NCI-H1048 (cell line): ENCODE measurements at places on chromosomes 12 and 14.
A peak's percentile ranks its signal among the peaks of the same experiment; 100 is the strongest.

GRCh38 chr12:49428793-49429192 is 61.5 kb downstream of the SPATS2 start:
- no peak for DNase-seq

- peak; percentile 49 for DNase-seq
Observed at GRCh38 chr12:67426067-67426466, 156.9 kb downstream of the CAND1 start.

DNA sequence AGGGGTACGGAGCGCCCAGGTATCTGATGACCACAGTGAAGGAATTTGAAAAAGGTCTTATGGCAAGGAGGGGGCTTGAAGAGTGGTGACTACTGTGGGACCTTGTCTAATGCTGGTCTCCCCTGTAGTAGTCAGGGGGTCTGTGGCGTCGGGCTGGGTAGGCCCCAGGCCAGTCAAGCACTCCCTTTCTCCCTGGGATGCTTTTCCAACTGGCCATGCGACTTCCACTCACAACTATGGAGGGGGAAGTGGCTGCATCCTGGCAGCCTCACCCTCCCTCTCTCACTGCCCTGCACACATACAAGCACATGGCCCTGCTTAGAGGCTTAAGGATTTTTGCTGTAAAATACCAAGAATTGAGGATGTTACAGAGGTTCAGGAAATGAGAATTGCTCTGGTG is 4.1 kb downstream of the TSPAN11 start:
- no peak for DNase-seq

- DNase-seq, result no peak
Observed at GRCh38 chr14:69948351-69948750, 69.1 kb downstream of the SMOC1 start.

- DNase-seq, result no peak
Observed at GRCh38 chr12:94145191-94145983, 3.0 kb upstream of the PLXNC1 start.

- DNase-seq, result no peak
Observed at GRCh38 chr14:56195223-56195622, 77.0 kb downstream of the PELI2 start.

DNA sequence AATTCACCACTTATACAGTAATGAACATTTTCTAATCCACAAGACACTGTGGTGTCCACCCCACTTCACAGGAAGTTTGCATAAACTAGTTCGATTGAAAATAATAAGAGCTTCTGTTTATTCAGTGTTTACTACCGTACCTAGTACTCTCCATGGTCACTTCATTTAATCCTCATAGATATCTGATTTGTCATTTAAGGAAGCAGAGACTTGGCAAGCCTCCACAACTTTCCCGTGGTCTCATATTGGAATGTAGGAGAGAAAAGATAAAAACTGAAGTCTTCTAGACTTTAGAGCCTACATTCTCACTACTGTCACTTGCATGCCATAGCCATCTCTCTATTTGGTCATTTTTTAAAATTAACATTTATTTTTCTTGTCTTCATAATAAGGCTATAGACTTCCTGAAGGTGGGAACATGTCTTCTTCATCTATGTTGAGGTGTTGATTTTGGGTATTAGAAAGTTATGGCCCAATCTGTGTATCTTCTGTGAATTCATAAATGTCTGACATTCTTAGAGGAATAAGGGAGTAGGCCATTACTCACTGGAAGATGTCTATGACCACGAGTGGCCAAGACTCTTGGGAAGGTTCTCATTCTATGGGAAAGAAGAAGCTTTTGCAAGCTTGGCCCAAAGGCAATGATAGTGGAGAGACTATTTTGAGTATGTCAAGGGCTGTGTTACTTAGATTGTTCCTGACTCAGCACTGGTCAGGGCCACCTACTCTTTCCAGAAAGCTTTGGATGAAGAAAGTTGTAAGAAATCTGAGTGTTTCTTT is 423.7 kb downstream of the LRIG3 start:
- DNase-seq, result no peak

DNA sequence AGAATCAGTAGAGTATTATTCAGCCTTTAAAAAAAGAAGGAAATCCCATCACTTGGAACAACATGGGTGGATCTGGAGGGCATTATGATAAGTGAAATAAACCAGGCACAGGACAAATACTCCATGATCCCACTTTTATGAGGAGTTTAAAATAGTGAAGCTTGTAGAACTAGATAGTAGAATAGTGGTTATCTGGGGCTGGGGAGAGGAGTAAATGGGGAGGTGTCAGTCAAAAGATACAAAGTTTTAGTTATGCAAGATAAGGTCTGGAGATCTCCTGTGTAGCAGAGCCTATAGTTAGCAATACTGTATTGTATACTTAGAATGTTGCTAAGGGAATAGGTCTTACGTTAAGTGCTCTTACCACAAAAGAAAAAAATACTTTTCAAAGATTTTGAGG is 64.9 kb downstream of the RIC8B start:
- DNase-seq, result no peak

- no peak for DNase-seq
Observed at GRCh38 chr14:99081156-99081765, 190.7 kb downstream of the BCL11B start.

- no peak for DNase-seq
Observed at GRCh38 chr12:42482748-42483520, 106.6 kb downstream of the PRICKLE1 start.

DNA sequence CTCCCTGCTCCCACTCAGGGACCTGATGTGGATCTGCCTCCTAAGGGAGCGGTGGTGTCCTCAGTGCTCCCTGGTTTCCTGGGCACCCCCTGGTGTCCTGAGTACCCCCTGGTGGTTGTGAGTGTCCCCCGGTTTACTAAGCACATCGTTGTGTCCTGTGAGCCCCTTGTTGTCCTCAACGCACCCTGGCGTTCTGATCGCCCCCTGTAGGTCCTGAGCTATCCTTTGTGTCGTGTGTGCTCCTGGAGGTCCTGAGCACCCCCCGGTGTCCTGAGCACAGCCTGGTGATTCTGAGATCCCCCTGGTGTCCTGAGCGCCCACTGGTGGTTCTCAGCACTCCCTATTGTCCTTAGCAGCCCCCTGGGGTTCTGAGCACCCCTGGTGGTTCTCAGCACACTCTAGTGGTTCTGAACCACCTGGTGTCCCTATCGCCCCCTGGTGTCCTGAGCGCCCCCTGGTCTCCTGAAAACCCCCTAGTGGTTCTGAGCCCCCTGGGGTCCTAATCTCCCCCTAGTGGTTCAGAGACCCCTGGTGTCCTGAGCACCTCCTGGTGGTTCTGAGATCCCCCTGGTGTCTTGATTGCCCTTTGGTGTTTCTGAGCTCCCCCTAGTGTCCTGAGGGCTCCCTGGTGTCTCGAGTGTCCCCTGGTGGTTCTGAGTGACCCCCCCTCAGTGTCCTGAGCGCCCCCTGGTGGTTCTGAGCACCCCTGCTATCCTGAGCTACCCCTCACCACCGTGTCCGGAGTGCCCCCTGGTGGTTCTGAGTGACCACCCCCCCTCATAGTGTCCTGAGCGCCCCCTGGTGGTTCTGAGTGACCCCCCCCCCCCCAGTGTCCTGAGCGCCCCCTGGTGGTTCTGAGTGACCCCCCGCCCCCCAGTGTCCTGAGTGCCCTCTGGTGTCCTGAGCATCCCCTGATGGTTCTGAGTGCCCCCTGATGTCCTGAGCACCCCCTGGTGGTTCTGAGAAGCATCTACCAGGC is 615.1 kb downstream of the TMEM121 start:
- DNase-seq, result no peak

DNA sequence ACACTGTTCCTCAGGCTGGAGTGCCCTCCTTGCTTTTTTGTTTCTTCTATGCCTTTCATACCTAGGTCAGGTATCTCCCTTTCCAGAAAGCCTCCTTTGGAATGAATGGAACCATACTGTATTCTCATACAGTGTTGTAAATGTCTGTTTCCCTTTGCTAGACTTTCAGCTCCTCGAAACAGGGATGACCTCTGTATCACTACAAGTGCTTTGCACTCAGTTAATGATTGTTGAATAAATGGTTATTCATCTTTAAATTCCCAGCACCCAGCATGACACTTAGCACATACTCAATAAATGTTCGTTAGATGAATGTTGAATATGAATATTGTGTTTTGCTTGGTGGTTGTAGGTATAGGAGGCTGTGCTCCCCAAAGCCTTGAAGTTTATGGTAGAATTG is 5.9 kb upstream of the TULP3 start:
- no peak for DNase-seq

DNA sequence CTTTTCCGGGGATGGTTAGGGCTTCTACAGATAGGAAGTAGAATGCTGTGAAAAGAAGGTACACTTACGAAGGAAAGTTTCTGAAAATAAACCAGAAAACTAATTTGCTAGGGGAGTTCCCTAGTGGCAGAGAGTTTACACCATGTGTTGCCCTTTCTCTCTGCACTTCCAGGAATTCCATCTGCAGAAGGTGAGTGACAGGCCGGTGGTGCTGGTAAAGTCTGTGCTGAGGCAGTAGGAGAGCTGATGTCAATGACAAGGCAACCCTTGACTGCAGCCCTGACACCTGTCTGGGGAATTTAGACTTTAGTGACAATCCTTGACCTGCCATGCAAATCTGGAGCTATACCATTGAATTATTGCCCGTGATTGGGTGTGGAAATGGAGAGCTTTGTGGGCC is 687.8 kb downstream of the NRXN3 start:
- no peak for DNase-seq

GRCh38 chr12:51694146-51694545 is 103.1 kb downstream of the SCN8A start:
- no peak for DNase-seq

DNA sequence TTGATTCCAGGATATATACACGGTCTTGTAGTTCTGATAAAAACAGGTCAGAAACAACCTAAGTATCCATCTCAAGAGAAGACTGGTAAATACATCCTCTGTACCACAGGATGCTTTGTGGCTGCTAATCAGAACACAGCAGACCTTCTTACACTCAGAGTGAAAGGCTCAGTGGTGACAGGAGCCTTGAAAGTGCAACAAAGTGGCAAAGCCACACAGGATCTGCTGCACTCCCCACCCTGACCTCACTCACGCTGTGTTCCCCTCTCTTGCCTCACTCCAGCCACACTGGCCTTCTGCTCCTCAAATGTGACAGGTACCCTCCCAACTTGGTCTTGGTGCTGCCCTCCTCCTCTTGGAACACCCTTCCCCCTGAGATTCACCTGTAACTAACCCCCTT is 98.1 kb upstream of the GRIP1 start:
- no peak for DNase-seq

- DNase-seq, result no peak
Observed at GRCh38 chr12:3157581-3158323, 80.6 kb downstream of the TSPAN9 start.

DNA sequence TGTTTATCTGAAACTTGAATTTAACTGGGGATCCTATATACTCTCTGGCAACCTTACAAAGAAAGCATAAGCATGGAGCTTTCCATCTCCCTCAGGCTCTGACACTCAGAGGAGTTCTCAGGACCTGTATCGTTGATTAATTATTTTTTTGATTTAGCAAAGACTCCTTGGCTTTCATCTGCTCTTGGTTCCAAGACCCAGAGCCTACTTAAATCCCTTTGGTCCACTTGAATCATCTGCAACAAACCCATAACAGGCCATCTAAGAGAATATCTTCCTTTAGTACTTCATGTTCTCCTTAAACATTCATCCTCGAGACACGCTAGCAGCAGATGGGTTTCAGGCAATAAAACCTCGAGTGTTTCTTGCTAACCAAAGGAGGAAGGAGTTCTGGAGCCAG is 85.4 kb downstream of the ZFP36L1 start:
- DNase-seq, result no peak

- DNase-seq, result no peak
Observed at GRCh38 chr12:50085615-50086072, 502 bp downstream of the SMARCD1 start.

GRCh38 chr12:71742998-71743397 is 11.7 kb upstream of the RAB21 start:
- no peak for DNase-seq

DNA sequence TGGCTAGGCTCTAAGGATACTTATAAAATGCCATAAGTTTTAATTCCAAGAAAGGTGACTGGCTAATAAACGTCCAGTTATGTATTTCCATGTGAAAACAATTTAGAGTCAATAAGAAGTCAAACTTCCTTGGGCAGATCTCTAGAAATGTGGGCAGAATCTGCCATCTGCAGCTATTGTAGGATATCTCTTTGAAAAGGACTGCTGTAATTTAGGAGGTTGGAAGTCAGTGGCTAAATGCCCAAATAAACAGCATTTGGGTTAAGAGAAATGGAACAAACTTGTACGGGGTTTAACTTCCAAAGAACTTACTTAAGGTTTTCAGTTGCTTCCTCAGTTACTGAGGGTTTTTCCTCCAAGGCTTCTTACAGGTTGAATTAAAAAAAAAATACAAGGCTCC is 121.6 kb downstream of the FIGNL2 start:
- no peak for DNase-seq

DNA sequence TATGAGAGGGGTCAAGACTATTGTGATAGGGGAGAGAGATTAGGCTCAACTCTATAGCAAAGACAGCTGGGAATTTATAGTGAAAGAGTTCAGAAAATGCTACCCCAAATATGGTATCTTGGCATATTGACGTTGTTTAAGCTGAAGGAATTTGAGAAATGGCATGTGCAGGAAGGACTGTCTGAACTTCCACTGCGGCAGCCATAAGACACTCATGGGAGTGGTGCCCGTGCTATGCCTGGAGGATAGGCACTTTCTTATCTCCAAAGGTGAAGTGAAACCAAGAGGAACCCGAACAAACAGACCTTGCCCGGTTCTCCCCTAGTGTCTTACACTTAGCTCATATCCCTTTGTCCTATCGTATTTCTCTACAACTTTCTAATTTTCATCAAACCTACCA is 390.3 kb downstream of the TMTC2 start:
- no peak for DNase-seq

DNA sequence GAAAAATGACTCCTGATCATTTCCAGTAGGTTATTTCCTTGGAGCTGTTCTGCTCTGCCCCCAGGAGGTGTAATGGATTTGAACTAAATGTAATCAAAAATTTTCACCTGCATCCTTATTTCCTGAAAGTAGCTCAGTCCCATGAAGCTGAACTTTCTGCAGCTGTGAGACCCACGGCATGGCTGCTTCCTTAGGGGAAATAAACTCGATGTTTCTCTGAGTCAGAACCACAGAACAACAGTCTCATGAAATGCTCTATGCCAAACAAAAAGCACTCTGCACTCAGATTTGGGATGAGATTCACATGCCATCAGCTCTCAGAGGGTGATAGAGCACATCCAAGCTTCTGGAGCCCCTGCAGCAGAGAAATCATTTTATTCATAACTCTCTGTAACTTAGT is 224.1 kb upstream of the PLEKHG7 start:
- no peak for DNase-seq

DNA sequence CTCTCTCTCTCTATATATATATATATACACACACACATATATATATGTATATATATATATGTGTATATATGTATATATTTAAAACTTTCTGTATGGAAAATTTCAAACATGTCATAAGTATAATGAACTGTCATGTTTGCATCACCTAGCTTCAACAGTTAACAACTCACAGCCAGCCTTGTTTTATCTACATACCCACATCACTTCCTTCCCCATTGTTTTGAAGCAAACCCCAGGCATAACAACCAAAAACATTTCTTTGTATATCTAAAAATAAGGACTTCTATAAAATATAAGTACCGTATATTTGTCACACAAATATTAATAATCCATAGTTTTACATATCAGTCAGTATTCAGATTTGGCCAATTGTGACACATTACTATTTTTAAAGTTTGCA is 57.4 kb downstream of the PAPOLA start:
- DNase-seq, result no peak

- DNase-seq, result no peak
Observed at GRCh38 chr14:105420974-105421674, 1.5 kb downstream of the MTA1 start.
